ENCODE measurements at places on chromosomes 6 and 20.

- DNase-seq: no peak
These were observed 125.1 kb upstream of the NXT1 start for GRCh38 chr20:23225407-23226060.

DNA sequence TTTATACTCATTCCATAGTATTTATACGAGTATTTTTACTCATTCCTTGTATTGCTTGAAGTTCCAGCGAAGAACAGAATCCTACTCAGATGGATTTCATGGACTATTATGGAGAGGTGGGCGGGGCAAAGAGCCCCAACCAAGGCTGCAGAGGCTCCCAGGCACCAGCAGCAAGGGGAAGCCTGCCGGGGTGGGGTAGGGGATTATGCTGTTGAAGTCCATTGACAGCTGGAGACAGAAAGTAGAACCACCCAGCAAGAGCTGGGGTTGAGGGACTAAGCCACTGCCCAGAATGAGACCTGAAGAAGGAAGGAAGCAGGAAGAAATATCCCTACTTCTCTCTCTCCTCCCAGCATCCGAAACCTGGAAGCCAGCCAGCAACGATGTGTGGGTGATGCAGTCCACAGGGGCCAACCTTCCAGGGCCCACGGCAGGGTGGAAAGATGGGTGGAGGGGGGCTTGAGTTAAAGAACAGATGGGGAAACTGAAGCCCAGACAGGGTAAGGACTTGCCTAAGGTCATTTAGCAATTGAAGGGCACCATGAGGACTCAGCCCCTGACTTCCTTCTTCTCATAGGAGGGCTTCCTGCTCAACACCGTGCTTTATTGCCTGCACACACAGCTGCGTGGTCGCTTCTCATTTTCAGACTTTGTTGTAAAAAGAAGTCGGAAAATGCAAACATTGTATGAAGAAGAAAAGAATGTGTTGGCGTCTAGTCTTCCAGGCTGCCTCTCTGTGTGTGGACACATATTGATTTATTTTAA lies 18.3 kb upstream of the GTSF1L start:
- DNase-seq: peak; percentile 87

DNA sequence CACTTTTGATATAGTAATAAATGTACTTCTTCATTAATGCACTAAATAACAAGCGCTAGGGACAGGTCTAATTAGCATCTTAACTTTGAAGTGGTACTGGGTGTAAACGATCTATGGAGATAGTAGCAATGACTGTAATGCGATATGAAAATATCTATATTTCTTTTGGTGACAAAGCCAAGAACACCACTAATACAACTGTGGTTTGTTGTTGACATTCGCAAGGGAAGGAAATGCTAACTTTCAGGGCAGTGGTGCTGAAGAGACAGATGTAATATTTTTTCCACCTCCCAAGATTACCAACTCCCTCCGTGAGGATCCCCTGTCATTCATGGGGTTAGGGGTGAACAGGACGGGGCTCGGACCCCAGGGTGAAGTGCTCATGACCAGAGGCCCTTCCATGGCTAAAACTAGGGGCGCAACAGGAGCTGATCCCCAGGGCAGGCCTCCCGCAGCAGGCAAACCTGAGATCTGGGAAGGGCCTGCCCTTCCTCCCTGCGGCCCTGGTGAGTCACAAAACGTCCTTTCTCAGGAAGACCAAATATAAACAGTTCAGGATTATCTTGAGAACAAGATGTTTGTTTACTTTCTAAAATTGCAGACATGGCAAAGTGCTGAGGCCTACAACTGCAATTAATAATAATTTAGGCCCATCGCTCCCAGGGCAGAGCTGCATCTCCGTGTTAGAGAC lies 65.0 kb upstream of the TOX2 start:
- no peak for DNase-seq

DNA sequence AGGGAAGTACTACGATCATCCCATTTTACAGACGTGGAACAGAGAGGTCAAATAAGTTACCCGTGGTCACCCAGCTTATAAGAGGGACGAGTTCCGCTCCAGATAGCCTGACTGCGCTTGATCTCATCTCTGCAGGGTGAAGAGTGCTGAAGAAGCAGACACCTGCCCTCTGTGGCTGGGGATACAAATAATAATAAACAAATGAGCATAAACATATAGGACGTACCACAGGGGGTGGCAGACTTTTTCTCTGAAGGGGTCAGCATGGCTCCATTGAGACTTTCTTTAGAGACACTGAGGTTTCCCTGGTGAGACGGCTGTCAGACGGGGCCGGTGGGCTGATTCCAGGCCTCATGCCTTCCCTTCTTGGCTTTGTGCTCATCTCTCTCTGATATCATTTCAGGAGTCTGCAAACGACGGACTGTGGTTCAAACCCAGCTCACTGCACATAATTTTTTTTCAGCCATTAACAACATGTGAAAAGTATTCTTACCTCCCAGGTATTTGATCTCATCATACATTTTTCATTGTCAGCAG lies 47.1 kb downstream of the IRF4 start:
- DNase-seq: no peak

GRCh38 chr6:96186516-96187195 lies 170.9 kb downstream of the FUT9 start:
- no peak for DNase-seq

GRCh38 chr6:110520992-110521543 lies 44.7 kb upstream of the SLC22A16 start:
- DNase-seq: no peak

DNA sequence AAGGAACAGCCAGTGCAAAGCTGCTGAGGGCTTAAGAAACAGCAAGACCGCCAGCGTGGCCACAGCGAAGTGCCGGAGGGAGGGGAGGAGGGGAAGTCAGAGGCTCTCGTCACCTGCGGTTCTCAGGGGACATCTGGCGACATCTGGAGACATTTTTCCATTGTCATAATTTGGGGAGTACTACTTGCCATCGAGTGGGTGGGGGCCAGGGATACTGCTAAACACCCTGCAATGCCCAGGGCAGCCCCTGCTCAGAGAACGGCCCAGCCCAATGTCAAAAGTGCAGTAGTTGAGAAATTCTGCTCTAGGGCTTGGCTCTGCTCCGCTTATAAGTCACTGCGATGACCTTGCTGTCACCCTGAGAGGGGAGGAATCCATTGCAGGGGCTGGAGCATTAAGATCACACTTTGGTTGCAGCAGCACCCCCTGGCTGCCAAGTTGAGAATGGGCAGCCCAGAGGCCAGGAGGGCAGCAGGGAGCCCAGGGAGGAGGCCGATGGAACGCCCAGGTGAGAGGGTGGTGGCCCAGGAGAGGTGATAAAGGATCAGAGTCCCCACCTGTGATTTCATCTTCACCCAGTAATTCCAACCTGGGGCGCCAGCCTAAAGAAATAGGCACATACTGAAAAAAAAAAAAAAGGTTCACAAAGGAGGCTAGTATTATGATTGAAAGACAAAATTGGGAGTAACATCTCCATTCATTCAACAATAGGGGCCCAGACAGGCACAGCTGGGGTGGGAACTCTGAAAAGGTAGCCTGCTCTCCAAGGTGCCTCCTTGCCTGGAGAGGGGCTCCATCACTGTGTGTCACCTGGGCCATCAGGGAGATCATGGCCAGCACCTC lies 218.2 kb downstream of the BMP7 start:
- peak; percentile 46 for DNase-seq

DNA sequence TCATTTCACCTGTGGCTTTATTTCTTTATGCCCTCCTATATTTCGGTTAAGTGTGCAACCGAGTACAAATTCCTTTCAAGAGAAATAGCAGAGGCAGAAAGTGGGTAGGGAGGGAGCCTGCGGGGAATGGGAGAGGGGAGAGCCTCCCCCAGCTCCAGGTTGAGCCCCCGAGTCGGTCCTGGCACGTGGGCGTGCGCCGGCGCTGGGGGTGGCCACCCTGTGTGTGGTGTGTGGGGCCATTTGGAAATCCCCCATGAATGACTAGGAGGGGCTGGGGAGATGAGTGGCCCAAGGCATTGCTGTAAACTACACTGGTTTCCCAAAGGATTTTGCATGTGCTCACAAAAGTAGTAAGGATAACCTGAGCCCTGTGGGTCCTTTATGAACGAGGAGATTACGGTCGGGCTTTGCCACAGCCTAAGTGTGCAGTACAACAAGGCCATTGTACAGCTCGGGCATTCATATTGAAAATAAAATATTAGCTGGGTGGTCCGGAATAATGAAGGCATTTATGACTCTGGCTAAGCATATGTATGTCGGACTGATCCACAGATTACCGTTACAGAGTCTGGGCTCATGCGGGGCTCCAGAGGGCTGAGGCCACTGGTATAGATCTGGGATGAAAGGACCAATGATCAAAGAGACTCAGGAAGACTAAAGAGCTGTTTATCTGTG lies 84.5 kb upstream of the RALGAPA2 start:
- no peak for DNase-seq

- no peak for DNase-seq
These were observed 32.8 kb downstream of the FAM8A1 start for GRCh38 chr6:17632934-17633333.

DNA sequence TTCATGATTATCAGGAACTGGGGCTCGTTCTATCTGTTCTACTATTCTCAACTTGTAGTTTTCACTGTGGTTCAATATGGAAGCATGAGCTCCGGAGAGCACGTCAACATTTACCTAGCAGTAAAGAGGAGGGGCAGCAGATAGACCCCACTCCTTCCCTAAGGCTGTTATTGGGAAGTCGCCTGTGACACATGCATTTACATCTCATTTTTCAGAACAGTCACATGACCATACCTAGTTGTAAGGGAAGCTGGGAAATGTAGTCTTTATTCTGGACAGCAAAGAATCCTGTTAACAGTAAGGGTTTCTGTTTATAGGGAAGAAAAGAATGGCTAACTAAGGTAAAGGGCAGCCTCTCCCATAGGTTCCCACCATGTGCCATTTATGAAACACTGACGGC lies 158.3 kb downstream of the ZFP64 start:
- DNase-seq: no peak

DNA sequence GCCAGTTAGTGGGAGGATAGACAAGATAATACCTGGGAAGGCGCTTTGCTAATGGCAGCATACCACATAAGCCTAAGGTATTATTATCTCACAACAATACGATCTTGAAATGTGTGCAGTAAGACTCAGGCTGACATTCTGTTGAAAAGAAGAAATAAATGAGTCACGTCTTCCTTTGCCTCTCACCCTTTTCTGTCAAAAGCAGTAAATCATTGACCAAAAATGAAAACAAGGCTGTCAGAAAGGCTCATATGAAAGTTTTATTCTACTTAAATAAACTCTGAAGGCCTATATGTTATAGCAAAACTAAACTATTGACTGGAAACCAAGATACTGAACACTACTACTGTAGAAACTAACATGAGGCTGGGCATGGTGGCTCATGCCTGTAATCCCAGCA lies 43.1 kb upstream of the IL20RA start:
- no peak for DNase-seq

GRCh38 chr6:78598966-78599365 lies 268.4 kb upstream of the IRAK1BP1 start:
- DNase-seq: no peak

GRCh38 chr6:24430086-24430485 lies 27.4 kb downstream of the MRS2 start:
- DNase-seq: no peak

- DNase-seq: no peak
These were observed 70.5 kb upstream of the FAM184A start for GRCh38 chr6:119148825-119149525.

GRCh38 chr6:110217266-110217665 lies 37.0 kb downstream of the CDC40 start:
- no peak for DNase-seq

DNA sequence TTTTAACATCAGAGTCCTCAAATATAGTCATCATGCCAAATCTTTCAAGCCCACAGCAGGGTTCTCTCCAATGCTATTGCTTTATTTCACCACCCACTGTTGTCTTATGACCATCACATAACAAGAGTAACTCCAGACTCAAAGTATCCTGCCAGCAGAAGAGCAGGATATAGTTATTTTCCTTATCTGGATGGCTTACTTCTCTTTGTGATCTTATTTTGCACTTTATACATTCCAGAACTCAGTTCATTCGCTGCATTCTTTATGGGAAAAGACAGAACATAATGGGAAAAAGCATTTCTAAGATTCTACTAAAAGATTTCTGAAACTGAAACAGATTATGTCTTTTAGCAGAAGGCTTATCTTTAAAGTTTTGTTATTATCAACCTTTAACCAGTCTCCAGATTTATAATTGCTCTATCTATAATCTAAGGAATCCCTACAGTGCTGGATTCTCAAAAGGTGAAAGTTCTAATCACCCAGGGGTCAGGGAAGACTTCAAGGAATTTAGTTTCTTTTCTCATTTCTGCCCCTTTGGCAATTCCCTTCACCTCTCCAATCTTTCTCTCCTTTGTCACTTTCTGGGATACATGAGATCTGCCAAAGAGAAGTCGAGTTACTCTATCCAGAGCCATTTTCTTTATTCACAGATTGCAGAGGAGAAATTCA lies 190.4 kb downstream of the TPBG start:
- no peak for DNase-seq

GRCh38 chr6:168278904-168279303 lies 40.7 kb downstream of the DACT2 start:
- no peak for DNase-seq

DNA sequence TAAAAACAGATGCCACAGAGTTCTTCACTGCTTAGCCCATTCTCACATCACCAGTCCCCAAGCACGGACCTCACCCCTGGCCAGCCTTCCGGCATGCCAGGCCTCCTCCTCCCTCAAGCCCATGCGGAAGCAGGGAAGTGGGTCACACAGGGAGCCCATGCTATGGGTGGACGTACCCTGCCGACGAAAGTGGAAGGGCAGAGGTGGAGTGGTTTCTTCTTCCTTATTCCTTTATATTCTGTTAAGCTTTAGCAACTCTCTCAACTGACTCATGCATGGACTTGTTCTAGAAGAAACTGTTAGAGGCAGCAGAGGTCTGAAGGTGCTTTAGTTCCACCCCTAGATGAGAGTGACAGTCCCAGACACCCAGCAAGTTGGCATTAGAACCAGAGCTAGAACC lies 118.6 kb downstream of the LY86 start:
- no peak for DNase-seq

GRCh38 chr6:106159531-106159940 lies 73.4 kb downstream of the PRDM1 start:
- no peak for DNase-seq

GRCh38 chr20:50052550-50053361 lies 60.2 kb downstream of the UBE2V1 start:
- peak; percentile 84 for DNase-seq

GRCh38 chr20:43386878-43387277 lies 70.8 kb upstream of the SRSF6 start:
- DNase-seq: no peak

GRCh38 chr6:102813489-102814275 lies 1420.2 kb downstream of the GRIK2 start:
- DNase-seq: no peak

GRCh38 chr6:157380458-157380778 lies 572 bp upstream of the ZDHHC14 start:
- DNase-seq: no peak
